Esophagus (tissue), 2 donors: ENCODE measurements at places on chromosomes 6 and 20. TPM values are rescaled to one million over a fixed set of nuclear protein-coding genes. Genes with fewer than 3 reads are reported as not detected.

Gene NECAB3
- 13.5 TPM for polyA plus RNA-seq

Gene STX11
- polyA plus RNA-seq, result 3.9 TPM

Gene RGS17
- polyA plus RNA-seq, result 4.1 TPM

Gene GRM1
- polyA plus RNA-seq, result 0.01 TPM

Gene ALDH8A1
- 1.3 TPM for polyA plus RNA-seq

Gene SCP2D1
- polyA plus RNA-seq, result not detected
